SIG-M5 (cell line): ENCODE measurements at places on chromosomes 13 and 19.

GRCh38 chr13:83168590-83168989, 713.7 kb downstream of the SLITRK1 start:
- no peak for DNase-seq

DNA sequence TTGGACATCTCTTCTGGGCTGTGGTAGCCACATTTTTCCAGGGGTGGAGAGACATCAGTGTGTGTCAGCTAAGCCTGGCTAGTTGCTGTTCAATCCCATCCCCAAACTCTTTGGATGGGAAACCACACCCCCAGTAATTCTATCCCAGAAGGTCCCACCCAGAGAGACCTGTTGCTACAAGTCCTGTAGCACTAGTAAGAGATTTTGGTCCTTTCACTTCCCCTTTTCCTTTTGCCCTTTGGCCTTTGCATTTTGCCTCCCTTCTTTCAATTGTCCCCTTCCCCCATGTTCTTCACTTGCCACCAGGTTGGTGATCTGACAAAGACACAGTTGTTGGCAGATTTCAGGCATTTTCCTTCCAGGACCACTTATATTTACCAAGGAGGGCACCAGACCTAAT, 3.8 kb downstream of the CBY2 start:
- DNase-seq = no peak

DNA sequence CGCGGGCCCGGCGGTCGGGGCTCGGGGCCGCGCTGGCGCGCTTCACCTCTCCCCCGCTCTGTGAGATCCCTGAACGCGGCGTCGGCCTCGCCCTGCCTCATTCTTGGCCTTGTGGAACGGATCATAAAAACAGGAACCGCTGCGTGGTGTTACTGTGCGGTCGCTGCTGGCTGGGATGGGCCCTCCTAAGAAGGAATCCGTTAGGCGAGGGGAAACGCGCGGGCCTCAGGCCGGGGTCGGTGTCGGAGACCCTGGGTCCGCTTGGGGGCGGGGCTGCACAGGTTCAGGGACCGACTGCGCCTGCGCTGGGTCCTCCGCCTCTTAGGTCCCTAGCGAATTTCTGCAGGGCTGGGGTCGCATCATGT, 381 bp downstream of the CKAP2 start:
- DNase-seq = peak; percentile 32

GRCh38 chr13:45886466-45886865, 34.9 kb upstream of the SIAH3 start:
- DNase-seq = no peak

DNA sequence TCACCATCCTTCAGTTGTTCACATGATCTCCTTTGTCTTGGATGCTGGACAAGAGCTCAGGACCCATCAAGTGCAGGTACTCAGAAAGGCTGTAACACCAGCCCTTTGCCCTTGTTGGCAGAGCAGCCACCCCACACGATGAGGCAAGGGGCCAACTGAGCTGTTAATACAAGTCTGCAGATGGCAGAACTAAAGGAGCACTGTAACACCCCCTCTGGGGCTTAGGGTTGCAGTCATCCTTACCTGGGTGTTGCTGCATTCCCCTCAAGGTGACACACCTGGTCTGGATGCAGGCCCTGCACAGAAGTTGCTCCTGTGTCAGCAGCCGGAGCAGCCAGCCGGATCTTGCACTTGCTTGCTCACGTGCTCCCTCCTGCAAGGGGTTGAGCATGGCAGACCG, 52.0 kb downstream of the STARD13 start:
- DNase-seq = no peak

- DNase-seq = no peak
Measured at GRCh38 chr19:1101337-1101698, 2.5 kb upstream of the GPX4 start.

GRCh38 chr19:36972571-36972970, 56.4 kb downstream of the ZNF568 start:
- no peak for DNase-seq

DNA sequence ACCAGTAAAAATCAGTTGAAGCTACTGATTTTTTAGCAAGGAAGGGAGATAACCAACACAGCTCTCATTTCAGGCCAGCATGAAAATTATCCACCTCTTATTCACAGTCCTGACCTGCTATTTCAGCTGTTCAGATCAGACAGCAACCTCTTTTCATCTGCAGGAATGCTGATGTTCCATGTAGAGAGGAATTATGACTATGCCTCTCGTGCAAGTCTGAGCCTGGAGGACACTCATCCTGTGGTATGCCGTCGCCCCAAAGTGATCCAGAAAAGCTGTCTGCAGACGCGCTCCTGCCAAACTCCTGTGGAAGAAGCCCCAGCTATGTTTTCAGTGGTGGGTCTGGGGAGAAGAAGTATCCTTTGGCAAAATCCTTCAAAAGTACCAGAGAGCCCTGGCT, 563.5 kb upstream of the SLITRK1 start:
- DNase-seq = no peak
